Hematopoietic multipotent progenitor cell treated with erythropoietin and hydrocortisone succinate and interleukin-3 and kit ligand, for 6 days (in vitro differentiated cells): ENCODE measurements at places on chromosomes 12 and 14.
A peak's percentile ranks its signal among the peaks of the same experiment; 100 is the strongest.

GRCh38 chr14:77580964-77581505 lies 35.4 kb downstream of the SPTLC2 start:
- DNase-seq: peak; percentile 88

DNA sequence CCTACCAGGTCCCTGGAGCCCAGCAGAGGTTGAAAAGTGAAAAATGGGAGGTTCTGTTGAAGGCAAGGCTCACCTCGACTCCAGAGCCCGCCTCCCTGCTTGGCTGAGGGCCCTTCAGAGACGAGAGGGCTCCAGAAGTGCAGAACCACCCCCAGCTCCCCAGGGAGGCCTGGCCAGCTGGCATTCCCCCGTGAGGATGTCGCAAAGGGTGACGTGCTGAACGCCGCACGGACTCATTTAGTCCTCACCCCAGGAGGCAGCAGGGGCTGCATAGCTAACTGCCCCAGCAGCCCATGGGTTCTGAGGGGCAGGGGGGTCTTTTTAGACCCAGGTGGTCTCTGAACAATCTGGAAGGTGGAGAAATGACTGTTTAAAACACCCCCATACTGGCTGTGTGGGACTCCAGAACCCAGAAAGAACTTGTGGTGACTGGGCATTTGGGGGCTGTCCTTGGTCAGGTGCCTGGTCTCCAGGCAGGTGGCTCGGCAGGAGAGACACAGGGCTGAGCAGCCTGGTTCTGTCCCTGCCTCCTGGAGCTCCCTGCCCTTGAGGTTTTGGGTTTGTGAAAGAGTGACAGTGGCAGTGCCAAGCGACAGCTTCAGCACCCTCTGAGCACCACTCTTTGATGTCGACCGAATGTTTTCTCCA lies 32.0 kb downstream of the ANAPC7 start:
- DNase-seq: no peak

- no peak for DNase-seq
Observed at GRCh38 chr14:67232066-67232465, 9.2 kb upstream of the PALS1 start.

DNA sequence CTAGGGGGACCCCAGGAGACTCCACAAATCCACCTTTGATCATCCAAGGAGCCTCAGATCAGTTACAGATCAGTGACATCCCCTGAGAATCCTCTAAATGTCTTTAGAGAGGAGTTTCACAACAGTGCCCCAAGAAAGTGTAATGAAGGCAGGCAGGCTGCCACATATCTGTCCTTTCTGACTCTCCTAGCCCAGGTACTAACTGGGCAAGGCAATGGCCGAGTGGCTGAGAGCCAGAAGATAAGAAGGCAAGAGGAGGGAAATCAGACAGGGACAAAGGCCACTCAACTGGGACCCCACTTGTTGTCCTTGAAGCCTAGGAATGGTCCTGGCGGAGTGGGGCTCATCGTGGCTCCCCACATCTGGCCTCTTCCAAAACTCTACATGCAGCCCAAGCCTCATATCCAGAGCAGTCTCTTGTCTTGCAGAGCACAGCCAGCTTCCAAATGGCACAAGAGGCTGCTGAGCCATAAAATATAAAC lies 11.6 kb downstream of the ACTN1 start:
- DNase-seq: no peak

- no peak for DNase-seq
Observed at GRCh38 chr14:58954052-58954451, 234.4 kb upstream of the DAAM1 start.

GRCh38 chr14:72582582-72582981 lies 311.3 kb downstream of the DPF3 start:
- no peak for DNase-seq

GRCh38 chr12:6352193-6353173 lies 10.6 kb upstream of the TNFRSF1A start:
- no peak for DNase-seq

- DNase-seq: no peak
Observed at GRCh38 chr14:39621678-39622077, 189.4 kb upstream of the FBXO33 start.

DNA sequence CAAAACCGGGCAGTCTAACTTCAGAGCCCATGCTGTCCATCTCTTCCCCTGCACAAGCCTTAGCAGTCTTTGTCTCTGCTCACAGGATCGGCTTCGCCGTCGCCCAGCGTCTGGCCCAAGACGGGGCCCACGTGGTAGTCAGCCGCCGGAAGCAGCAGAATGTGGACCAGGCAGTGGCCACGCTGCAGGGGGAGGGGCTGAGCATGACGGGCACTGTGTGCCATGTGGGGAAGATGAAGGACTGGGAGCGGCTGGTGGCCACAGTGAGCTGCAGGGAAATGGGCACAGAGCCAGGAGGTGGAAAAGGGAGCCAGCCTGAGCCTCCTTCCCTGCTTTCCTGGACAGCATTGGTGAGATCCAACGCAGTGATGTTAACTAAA lies 14.2 kb upstream of the CARMIL3 start:
- DNase-seq: no peak

DNA sequence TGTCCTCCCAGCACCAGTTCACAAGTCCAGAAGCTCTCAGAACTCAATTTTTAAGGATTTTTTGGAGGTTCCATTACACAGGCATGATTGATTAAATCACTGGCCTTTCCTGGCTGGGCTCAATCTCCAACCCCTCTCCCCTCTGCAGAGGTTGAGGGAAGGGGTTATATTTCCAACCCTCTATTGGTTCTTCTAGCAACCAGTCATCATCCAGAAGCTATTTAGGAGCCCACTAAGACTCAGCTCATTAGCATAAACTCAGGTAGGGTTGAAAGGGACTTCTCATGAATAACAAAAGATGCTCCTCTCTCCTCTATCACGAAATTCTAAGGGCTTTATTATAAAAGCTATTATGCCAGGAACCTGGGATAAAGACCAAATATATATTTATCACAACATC lies 41.5 kb downstream of the SPPL3 start:
- DNase-seq: no peak

DNA sequence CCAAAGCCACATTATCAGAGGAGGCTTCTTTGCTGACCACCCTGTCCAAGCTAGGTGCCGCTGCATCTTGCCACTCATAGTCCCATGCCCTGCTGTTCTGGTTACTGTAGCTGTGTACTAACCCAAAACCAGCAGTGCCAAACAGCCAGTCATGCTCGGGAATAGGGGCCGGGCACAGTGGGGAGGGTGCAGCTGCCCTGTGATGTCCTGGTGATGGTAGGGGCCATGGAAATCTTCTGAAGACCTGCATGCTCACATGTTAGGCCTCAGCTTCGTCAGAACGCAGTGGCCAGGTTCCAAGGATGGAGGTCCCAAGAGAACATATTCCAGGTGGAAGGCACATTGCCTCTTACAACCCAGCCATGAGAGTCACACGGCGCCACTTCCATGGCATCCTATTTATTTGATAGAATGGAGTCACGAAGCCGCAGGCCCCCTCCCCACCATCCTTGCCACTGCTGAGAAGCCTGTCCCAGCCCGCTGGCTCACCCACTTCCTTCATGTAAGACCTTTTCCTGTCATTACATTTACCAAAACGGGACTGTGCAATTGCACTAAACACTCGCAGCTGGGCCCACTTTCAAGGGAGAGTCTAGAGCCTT lies 48.5 kb downstream of the FAM222A start:
- no peak for DNase-seq

DNA sequence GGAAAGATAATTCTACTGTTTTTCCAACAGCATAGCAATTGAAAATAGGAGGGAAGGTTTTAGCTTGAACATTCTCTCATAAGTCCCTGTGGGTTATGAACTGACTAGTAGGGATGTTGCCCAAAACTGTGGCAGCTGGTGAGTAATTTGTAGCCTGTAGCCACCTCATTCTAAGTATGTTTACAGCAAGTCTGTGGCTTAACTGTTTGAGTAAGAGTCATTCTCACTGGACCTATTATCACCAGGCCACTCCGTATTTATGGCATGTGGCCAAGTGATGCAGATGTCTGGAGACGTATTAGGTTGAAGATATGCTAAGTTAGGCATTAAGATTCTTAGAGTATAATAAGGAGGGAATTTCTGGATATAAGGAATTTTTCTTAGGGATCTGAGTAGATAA lies 458.3 kb downstream of the ETNK1 start:
- DNase-seq: no peak

DNA sequence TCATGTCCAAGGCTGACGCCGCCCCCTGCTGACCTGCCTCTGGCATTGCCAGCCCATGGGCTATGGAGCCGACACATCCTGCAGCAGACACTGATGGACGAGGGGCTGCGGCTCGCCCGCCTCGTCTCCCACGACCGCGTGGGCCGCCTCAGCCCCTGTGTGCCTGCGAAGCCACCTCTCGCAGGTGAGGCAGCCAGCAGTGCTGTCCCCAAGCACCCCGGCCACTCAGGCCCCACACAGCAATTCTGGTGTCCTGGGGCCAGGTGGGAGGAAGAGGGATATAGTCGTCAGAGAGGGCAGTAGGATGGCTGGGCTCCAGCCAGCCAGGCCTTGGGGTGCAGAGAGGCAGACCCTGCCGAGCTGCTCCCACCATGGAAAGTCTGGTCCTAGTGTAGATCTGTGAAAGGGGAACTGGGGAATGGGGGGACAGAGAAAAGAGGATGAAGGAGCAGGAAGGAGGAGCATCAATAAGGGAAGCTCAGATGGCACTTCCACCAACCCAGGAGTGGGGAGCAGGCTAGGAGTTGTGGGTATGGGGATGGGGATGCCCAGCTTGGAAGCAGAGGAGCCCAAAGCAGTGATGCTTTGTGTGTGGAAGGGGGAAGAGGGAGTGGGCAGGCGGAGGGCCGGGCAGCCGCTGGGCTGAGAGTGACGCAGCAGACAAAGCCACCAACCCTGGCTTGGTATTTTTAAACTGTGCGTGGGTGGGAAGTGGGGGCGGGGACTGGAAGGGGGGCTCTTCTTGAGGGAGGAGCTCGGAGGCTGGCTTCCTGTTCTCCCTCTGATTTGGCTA lies 4.7 kb downstream of the NAB2 start:
- peak; percentile 80 for DNase-seq
